ENCODE measurements at places on chromosomes 6 and 20. TPM values are rescaled to one million over a fixed set of nuclear protein-coding genes. Genes with fewer than 3 reads are reported as not detected.

DNA sequence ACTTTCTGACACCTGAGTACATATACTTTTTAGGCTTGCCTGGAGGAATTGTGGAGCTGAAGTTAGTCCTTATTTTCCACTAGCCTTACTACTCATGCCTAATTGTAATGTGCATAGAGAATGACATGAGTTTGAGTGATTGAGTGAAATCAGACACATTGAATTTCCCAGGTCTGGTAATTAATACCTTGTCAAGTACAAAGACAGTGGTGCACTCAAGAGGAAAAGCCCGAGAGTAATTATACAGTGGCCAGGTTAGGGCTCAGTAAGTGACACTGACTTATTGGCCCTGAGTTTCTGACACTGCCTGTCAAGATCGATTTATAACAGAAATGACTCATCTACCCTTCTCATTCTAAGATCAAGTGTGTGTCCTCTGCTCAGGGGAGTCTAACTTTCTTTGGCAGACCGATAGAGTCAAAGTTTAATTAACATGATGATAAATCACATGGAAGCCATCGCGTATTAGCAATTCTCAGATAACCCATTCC is 288.3 kb downstream of the TPBG start:
- DNase-seq: no peak
- H3K36me3 ChIP-seq: no peaks in the 10 kb centered on the region
- H3K4me1 ChIP-seq: no peaks in the 10 kb centered on the region
- no peaks in the 10 kb centered on the region for H3K27me3 ChIP-seq
- no peak overlapping the region for H3K4me3 ChIP-seq

DNA sequence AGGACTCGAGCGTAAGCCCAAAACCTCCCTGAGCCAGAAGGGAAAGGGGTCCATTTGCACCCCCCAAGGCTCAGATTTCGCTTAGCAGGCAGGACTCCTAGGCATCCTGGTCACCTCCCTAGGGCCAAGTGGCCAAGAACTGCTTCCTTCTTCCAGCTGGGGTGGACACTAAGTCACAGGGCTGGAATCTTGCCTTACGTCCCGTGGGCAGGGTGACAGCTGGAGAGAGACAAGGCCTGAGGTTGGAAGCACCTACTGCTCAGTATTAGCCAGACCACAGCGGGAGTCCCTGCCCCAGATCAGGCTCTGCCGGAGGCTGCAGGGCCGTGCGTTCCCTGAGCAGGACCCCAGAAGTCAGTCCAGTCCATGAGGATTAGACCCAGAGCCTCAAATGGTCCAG is 19.7 kb downstream of the LAMA5 start:
- no peak overlapping the region for H3K27ac ChIP-seq
- H3K4me3 ChIP-seq: no peak overlapping the region
- H3K36me3 ChIP-seq: no peaks in the 10 kb centered on the region
- H3K4me1 ChIP-seq: no peaks in the 10 kb centered on the region

DNA sequence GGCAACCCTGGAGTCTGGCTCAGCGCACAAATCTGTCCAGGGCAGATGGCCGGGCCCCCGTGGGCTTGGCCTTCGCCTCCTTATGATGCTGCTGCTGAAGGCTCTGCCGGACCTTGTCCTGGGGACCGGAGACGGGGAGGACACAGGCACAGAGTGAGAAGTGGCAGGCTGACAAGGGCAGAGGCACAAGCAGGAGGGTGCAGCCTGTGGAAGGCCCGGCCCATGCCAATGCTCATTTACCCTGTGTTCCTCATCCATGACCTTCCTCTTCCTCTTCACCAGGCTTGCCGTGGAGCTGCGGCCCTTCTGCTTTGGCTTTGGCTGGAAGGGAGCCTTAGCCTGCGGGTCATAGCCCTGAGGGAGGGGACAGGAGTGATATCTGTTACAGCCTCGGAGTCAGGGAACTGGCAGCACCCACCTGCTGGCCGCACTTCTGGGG is 2.4 kb downstream of the B3GALT4 start:
- H3K27me3 ChIP-seq: no peaks in the 10 kb centered on the region
- no peak for DNase-seq
- H3K4me3 ChIP-seq: no peak overlapping the region
- H3K36me3 ChIP-seq: no peaks in the 10 kb centered on the region
- peaks cover 20% of the 10 kb centered on the region for H3K4me1 ChIP-seq
- no peak overlapping the region for H3K27ac ChIP-seq

DNA sequence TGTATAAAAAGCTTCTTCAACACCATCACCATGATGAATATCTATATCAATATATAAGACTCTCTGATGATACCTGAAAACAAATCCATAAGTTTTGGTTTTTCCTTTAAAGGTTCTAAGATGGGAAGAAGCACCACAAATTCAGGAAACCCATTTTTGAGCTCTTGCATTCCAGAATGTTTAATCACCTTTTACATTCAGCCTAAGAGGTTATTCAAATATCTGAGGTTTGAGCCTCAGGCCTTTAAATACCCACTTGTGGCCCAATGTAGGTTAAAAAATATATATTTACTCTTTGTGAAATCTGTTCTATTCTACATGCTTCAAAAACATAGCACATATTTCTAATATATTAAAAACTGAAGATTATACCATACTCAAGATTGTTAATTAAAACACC is 17.6 kb downstream of the HDAC2 start:
- no peak overlapping the region for H3K27ac ChIP-seq
- H3K27me3 ChIP-seq: no peaks in the 10 kb centered on the region
- no peak overlapping the region for H3K4me3 ChIP-seq
- DNase-seq: no peak

GRCh38 chr20:19875376-19876221 is 117.5 kb downstream of the RIN2 start:
- H3K36me3 ChIP-seq: no peaks in the 10 kb centered on the region
- H3K27ac ChIP-seq: peak overlapping the region; percentile 22
- H3K4me1 ChIP-seq: no peaks in the 10 kb centered on the region
- H3K4me3 ChIP-seq: no peak overlapping the region
- H3K27me3 ChIP-seq: no peaks in the 10 kb centered on the region
- no peak for DNase-seq

DNA sequence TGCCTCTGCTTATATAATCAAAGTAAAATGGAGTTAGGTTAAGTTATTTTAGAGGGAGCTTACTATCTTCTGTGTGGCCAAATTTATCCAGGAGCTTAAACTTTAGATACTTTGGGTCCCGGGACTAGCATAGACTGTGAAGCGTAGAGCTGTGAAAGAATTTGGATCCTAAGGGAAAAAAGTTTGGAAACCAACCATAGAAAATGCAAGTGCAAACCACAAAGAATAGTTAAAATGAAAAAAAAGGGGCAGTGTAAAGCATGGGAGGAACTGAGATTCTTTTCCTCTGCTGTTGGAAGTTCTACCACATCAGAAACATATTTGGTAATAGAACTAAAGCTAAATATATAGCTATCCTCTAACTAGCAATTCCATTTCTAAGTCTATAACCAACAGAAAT is 232.2 kb upstream of the FLRT3 start:
- H3K36me3 ChIP-seq: no peaks in the 10 kb centered on the region
- no peaks in the 10 kb centered on the region for H3K4me1 ChIP-seq
- H3K27me3 ChIP-seq: no peaks in the 10 kb centered on the region
- H3K4me3 ChIP-seq: no peak overlapping the region

GRCh38 chr6:107488875-107489635 is 862 bp upstream of the SOBP start:
- H3K4me3 ChIP-seq: peak overlapping the region; percentile 75
- peaks cover 14% of the 10 kb centered on the region for H3K4me1 ChIP-seq
- H3K27me3 ChIP-seq: peaks cover 29% of the 10 kb centered on the region
- peak overlapping the region; percentile 33 for H3K27ac ChIP-seq
- DNase-seq: peak; percentile 62
- no peaks in the 10 kb centered on the region for H3K36me3 ChIP-seq

DNA sequence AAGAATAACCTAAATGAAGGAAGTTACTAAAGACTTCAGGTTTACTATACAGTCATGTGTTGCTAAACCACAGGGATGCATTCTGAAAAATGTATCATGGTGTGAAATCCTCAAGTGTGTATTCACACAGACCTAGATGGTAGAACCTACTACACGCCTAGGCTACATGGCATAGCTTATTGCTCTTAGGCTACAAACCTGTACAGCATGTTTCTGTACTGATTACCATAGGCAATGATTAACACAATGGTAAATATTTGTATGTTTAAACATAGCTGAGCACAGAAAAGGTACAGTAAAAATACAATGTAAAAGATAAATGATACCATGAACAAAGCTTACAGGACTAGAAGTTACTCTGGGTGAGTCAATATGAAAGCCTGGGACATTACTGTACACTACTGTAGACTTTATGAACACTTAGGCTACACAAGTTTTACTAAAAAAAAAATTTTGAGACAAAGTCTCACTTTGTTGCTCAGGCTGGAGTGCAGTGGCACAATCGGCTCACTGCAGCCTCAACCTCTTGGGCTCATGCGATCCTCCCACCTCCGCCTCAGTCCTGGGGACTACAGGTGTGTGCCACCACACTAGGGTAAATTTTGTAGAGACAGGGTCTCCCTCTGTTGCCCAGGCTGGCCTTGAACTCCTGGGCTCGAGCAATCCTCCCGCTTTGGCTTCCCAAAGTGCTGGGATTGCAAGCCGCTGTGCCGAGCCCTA is 36.0 kb downstream of the ADNP start:
- DNase-seq: no peak
- no peak overlapping the region for H3K4me3 ChIP-seq
- H3K27me3 ChIP-seq: no peaks in the 10 kb centered on the region
- H3K4me1 ChIP-seq: no peaks in the 10 kb centered on the region
- H3K27ac ChIP-seq: no peak overlapping the region
- no peaks in the 10 kb centered on the region for H3K36me3 ChIP-seq

- H3K36me3 ChIP-seq: no peaks in the 10 kb centered on the region
- DNase-seq: no peak
- H3K4me1 ChIP-seq: peaks cover 7% of the 10 kb centered on the region
- no peak overlapping the region for H3K4me3 ChIP-seq
- H3K27ac ChIP-seq: no peak overlapping the region
Measured at GRCh38 chr6:47473791-47474346, 3.7 kb upstream of the CD2AP start.

- H3K36me3 ChIP-seq: no peaks in the 10 kb centered on the region
- H3K4me1 ChIP-seq: no peaks in the 10 kb centered on the region
- DNase-seq: no peak
- no peaks in the 10 kb centered on the region for H3K27me3 ChIP-seq
Measured at GRCh38 chr20:61925555-61926252, 140.0 kb downstream of the TAF4 start.

DNA sequence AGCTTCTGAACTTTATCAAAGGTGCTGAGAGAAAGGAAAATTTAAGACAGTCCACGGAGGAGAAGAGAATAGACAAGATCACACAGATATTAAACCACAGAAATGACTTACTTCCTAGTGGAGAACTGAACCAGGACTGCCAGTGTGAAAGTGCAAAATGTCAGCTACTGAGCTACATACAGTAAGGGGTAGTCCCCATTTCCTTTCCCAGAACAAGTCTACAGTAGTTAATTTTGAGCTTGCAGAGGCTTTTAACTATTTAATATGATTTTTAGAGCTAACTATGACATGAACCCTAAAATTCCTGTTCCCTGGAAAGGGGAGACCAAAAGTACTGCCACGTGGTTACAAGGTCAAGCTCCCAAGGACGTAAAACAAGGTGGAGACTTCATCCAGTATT is 45.1 kb downstream of the CEP85L start:
- no peak overlapping the region for H3K27ac ChIP-seq
- no peaks in the 10 kb centered on the region for H3K36me3 ChIP-seq
- DNase-seq: no peak
- H3K27me3 ChIP-seq: no peaks in the 10 kb centered on the region

- no peaks in the 10 kb centered on the region for H3K36me3 ChIP-seq
- no peak for DNase-seq
- H3K4me1 ChIP-seq: peaks cover 7% of the 10 kb centered on the region
- no peak overlapping the region for H3K4me3 ChIP-seq
- no peak overlapping the region for H3K27ac ChIP-seq
Measured at GRCh38 chr6:11414176-11414963, 123.2 kb upstream of the TMEM170B start.

GRCh38 chr6:163825033-163825432 is 410.5 kb downstream of the QKI start:
- H3K27ac ChIP-seq: no peak overlapping the region
- H3K4me3 ChIP-seq: no peak overlapping the region
- no peaks in the 10 kb centered on the region for H3K4me1 ChIP-seq
- H3K27me3 ChIP-seq: no peaks in the 10 kb centered on the region
- no peaks in the 10 kb centered on the region for H3K36me3 ChIP-seq

- no peaks in the 10 kb centered on the region for H3K36me3 ChIP-seq
- no peaks in the 10 kb centered on the region for H3K4me1 ChIP-seq
- H3K27me3 ChIP-seq: no peaks in the 10 kb centered on the region
- DNase-seq: no peak
- H3K4me3 ChIP-seq: no peak overlapping the region
Measured at GRCh38 chr6:56988145-56988544, 33.2 kb downstream of the BEND6 start.

DNA sequence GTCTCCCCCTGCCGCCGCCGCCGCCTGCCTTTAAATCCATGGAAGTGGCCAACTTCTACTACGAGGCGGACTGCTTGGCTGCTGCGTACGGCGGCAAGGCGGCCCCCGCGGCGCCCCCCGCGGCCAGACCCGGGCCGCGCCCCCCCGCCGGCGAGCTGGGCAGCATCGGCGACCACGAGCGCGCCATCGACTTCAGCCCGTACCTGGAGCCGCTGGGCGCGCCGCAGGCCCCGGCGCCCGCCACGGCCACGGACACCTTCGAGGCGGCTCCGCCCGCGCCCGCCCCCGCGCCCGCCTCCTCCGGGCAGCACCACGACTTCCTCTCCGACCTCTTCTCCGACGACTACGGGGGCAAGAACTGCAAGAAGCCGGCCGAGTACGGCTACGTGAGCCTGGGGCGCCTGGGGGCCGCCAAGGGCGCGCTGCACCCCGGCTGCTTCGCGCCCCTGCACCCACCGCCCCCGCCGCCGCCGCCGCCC is 474 bp downstream of the CEBPB start:
- H3K4me1 ChIP-seq: no peaks in the 10 kb centered on the region
- peak; percentile 45 for DNase-seq
- peaks cover 22% of the 10 kb centered on the region for H3K36me3 ChIP-seq
- H3K27ac ChIP-seq: peak overlapping the region; percentile 95
- H3K27me3 ChIP-seq: no peaks in the 10 kb centered on the region

- no peaks in the 10 kb centered on the region for H3K4me1 ChIP-seq
- no peaks in the 10 kb centered on the region for H3K36me3 ChIP-seq
- no peaks in the 10 kb centered on the region for H3K27me3 ChIP-seq
- no peak overlapping the region for H3K4me3 ChIP-seq
- no peak for DNase-seq
Measured at GRCh38 chr20:24871480-24872213, 77.4 kb upstream of the CST7 start.

GRCh38 chr6:89485320-89485719 is 52.4 kb downstream of the ANKRD6 start:
- H3K27ac ChIP-seq: no peak overlapping the region
- no peak for DNase-seq
- H3K36me3 ChIP-seq: no peaks in the 10 kb centered on the region
- no peaks in the 10 kb centered on the region for H3K4me1 ChIP-seq
- H3K4me3 ChIP-seq: no peak overlapping the region
- no peaks in the 10 kb centered on the region for H3K27me3 ChIP-seq

- no peak overlapping the region for H3K4me3 ChIP-seq
- no peaks in the 10 kb centered on the region for H3K4me1 ChIP-seq
- no peak overlapping the region for H3K27ac ChIP-seq
- no peaks in the 10 kb centered on the region for H3K27me3 ChIP-seq
- H3K36me3 ChIP-seq: peaks cover 74% of the 10 kb centered on the region
Measured at GRCh38 chr20:35472209-35472608, 16.8 kb downstream of the CEP250 start.

- H3K27ac ChIP-seq: no peak overlapping the region
- H3K36me3 ChIP-seq: no peaks in the 10 kb centered on the region
- DNase-seq: no peak
- no peak overlapping the region for H3K4me3 ChIP-seq
- no peaks in the 10 kb centered on the region for H3K27me3 ChIP-seq
- peaks cover 8% of the 10 kb centered on the region for H3K4me1 ChIP-seq
Measured at GRCh38 chr20:63690898-63691710, 5.3 kb upstream of the TNFRSF6B start.

Gene FOXF2
- total RNA-seq: 9.2 TPM

Gene CALHM6
- 2.0 TPM for total RNA-seq

Gene GABBR1
- 18.4 TPM for total RNA-seq

Gene MAP1LC3A
- 64.4 TPM for total RNA-seq

Gene CST2
- total RNA-seq: not detected

Gene ROMO1
- total RNA-seq: 154 TPM

Gene CGA
- not detected for total RNA-seq

All from Peyer's patch (tissue), 4 donors.